ENCODE measurements at places on chromosomes 1 and 21. TPM values are rescaled to one million over a fixed set of nuclear protein-coding genes. Genes with fewer than 3 reads are reported as not detected.

DNA sequence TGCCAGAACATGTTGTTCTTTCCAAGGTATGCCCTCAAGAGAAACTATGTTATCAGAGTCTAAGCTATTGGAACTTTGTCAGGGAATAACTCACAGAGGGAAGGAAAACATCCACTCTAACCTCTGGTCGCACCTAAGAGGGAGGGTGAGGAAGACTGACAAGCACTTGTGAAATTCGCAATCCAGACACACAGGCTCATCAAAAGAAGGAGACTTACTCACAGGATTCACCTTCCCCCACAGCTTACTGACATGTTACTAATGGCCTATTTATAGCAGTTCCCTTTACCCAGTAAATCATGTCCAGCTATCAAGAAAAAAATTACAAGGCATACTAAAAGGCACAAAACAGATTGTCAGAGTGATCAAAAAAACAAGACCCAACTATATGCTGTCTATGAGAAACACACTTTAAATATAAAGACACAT, 36.9 kb downstream of the WDR64 start:
- DNase-seq = peak; percentile 22

CNR2 gene
- under 0.01 TPM for total RNA-seq

VANGL2 gene
- not detected for total RNA-seq

GRCh38 chr21:36141513-36141925, 6.6 kb downstream of the CBR3 start:
- DNase-seq = peak; percentile 85

GPR161 gene
- 7.0 TPM for total RNA-seq

GRCh38 chr21:32206631-32207405, 72.0 kb downstream of the MIS18A start:
- DNase-seq = no peak

CYYR1 gene
- not detected for total RNA-seq

GRCh38 chr1:231923491-231924041, 297.0 kb downstream of the DISC1 start:
- no peak for DNase-seq

DNA sequence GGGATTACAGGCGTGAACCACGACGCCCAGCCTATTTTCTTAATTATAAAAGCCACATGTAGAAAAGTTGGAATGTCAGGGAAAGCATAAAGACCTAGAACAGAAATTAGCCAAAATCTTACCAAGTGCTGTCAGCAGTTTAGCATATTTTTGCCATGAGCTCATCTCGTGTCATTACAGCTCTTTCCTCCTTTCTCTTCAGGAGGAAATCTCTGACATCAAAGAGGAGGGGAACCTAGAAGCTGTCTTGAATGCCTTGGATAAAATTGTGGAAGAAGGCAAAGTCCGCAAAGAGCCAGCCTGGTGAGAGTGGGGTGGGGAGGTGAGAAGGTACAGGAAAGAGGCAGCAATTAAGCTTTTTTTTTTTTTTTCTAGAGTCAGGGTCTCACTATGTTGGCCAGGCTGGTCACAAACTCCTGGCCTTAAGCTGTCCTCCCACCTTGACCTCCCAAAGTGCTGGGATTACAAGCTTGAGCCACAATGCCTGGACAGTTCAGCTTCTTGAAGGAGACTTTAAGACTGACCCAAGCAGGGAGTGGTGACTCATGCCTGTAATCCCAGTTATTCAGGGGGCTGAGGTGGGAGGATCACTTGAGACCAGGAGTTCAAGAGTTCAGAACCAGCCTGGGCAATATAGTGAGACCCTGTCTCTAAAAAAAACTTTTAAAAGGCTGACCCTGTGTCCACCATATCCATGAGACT, 8.4 kb upstream of the BGLAP start:
- DNase-seq = peak; percentile 85

AUNIP gene
- 4.8 TPM for total RNA-seq

PYHIN1 gene
- total RNA-seq = not detected

TRIM63 gene
- total RNA-seq = 1.5 TPM

MCL1 gene
- total RNA-seq = 130 TPM

- no peak for DNase-seq
These were observed 67.8 kb upstream of the BCAR3 start for GRCh38 chr1:93749487-93749886.

- DNase-seq = no peak
These were observed 72.9 kb upstream of the COL24A1 start for GRCh38 chr1:86229405-86229975.

PADI2 gene
- total RNA-seq = 0.09 TPM

TMPRSS3 gene
- total RNA-seq = not detected

- DNase-seq = no peak
These were observed 92.3 kb downstream of the SIM2 start for GRCh38 chr21:36791180-36791579.

AVPR1B gene
- total RNA-seq = not detected

- peak; percentile 16 for DNase-seq
These were observed 74.2 kb downstream of the PTPRC start for GRCh38 chr1:198713081-198713480.

S100A12 gene
- total RNA-seq = not detected

BCAS2 gene
- total RNA-seq = 52.5 TPM

AKIRIN1 gene
- 32.8 TPM for total RNA-seq

DNA sequence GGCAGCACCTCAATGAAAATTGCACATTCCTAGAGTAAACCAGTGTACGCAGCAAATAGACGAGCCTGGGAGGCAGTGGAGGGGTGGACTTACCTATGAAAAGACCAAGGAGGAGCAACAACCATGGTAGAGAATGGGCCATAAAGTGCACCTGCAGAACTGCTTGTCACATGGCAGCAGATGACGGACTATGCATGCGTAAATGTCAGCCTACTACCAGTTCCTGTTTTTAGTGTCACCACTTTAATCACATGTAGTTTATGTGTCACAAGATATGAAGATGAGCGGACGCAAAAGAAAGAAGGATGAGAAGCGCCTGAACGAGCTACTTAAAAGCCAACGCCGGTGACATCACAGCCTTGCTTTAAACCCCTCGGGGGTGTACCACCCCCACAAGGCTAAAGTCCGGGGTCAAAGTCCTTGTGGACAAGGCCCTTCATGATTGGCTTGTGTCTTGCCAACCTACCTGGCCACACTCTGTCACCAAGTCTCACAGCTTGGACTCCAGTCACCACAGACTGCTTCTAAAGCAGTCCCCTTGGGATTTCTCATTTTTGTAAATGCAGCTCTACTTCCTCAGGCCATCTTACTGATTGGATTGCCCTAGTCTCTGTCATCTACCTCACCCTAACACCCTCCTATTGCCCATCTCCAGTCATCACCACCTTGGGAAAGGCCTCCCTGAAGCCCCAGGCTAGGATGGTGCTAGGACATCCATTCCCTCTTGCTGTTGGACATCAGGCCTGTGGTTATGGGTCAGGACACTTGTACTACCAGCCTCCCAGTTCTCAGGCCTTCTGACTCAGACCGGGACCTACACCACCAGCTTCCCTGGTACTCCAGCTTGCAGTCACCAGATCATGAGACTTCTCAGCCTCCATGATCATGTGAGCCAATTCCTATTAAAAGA, 6.0 kb upstream of the LY9 start:
- no peak for DNase-seq

- peak; percentile 57 for DNase-seq
These were observed at the start of gene RASSF5 for GRCh38 chr1:206507284-206508129. Gene RASSF5 (plus strand): TSS chr1:206507531. CDS start chr1:206507603, 72 bp downstream.

- no peak for DNase-seq
These were observed 17.2 kb upstream of the FABP3 start for GRCh38 chr1:31390071-31390470.

- peak; percentile 93 for DNase-seq
These were observed 97.8 kb upstream of the ADGRL2 start for GRCh38 chr1:81702903-81703302.

TP73 gene
- 0.18 TPM for total RNA-seq

DNA sequence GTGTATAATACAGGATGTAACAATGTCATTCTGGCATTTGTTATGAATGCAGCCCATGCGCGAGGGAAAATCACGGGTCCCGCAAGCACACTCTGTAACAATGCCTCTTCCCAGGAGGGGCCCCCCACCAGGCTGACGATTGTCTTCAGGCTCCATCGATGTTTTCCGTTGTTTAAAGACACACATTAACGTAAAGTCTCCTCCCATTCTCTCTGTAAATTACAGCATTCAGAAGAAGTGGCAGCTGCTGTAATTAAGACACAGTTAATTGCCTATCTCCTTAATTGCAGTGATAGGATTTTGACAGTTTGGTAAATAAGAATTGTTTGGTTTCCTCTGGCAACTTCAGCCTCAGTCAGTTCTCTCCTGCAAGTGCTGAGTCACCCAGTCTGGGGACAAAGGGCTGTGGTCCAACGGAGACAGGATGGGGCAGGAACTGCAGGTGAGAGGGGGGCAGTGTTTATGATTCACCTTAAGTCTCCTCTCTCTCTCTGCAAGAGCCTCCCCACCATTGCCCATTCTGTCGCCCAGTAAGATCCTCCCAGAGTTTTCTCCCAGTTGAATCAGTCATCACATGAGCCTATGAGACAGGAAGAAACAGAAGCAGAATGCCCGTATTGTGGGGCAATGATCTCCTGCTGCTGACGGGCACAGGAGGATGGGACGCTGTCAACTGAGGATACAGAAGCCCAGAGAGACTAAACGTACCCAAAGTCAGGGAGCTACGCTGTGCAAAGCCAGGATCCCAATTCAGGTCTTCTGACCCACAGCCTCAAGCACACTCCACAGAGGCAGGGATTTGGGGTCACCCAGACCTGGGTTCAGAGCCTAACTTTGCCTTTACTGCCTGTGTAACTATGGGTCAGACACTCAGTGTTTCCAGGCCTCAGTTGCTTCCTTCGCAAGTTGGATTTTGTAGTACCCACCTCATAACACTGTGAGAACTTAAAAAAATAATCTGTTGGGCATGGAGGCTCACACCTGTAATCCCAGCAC, 110.0 kb downstream of the ADSS2 start:
- no peak for DNase-seq

DNA sequence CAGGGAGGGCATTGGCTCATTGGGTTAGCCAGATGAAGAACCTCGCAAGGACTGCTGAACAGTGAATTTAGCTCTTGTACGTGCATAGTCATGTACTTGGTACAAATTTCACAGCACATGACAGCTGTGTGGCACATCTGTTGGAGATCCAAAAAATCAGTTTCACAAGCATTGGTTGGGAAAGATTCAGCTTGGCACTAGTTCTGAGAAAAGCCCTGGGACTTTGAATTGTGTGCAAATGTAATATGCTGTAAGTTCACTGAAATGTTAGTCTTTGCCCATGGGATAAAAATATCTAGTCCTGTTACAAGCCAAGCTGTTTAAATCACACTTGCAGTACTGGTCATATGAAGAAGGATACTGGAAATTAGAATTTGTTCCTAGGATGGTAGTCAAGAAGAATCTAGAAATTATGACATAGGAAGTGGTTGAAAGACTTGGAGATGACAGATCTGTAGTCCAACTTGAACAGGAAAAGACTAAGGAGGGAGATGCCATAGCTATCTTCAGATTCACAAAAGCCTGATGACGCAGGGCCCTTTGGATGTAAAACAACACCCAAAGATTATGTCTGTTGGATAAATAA, 19.2 kb downstream of the LAMC2 start:
- peak; percentile 95 for DNase-seq

- no peak for DNase-seq
These were observed 27.1 kb upstream of the LEPR start for GRCh38 chr1:65393347-65393746.

GRCh38 chr1:55448261-55448660, 233.1 kb upstream of the USP24 start:
- no peak for DNase-seq

DNA sequence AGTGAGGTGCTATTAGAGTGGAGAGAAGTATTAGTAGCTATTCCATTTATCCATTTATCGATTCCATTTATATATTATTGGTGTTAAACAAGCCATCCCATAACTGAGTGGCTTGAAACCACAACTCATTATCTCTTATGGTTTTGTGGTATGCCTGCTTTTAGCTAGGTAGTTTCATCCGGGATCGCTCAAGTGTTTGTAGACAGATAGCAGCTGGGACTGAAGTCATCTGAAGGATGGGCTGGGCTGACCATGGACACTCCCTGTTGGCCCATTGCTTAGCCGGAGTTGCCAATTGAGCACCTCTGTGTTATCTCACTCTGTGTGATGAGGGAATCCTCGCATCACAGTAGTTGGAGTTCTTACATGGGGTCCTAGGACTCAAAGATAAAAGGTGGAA, 622.5 kb downstream of the PLA2G4A start:
- DNase-seq = no peak

- DNase-seq = no peak
These were observed 250.9 kb downstream of the TOMM20 start for GRCh38 chr1:234877761-234878160.

DNA sequence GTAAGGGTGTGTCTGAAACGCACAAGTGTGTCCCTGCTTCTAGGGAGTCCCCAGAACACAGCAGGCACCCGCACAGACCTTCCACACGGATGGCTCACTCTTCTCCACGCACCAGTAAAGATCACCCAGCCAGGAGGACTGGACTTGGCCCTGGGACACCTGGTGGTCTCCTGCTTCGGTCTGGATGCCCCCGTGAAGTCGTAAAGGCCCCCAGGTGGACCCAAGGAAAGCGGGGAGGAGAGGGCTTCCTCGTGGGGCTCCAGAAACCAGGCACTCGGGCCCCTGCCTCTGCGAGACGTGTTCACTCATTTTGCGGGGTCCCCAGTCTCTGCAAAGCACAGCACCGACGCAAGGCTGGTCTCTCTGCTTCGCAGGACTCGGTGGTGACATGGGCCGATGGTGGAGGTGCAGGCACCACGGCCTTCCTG, 20.2 kb upstream of the COL6A2 start:
- no peak for DNase-seq

RGS4 gene
- total RNA-seq = 255 TPM

DNA sequence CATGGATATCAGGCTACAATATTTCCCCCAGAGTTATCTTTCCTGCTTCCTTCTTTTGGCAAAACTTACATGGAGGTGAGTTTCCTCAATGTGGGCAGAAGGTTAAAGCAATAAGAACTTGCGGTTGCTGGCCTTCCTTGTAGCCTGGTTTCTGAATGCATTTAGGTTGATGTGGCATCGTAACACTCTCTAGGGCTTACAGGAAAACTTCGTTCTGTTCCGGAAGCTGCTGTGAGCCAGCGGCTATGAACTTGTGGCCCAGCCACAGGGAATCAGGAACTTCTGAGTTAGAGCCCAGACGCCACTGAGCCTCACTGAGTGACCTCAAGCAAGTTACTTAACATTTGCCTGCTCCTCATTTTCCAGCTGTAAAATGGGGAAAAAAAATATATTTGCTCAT, 623.4 kb upstream of the ADAMTS5 start:
- peak; percentile 89 for DNase-seq

UTS2 gene
- total RNA-seq = not detected

DNA sequence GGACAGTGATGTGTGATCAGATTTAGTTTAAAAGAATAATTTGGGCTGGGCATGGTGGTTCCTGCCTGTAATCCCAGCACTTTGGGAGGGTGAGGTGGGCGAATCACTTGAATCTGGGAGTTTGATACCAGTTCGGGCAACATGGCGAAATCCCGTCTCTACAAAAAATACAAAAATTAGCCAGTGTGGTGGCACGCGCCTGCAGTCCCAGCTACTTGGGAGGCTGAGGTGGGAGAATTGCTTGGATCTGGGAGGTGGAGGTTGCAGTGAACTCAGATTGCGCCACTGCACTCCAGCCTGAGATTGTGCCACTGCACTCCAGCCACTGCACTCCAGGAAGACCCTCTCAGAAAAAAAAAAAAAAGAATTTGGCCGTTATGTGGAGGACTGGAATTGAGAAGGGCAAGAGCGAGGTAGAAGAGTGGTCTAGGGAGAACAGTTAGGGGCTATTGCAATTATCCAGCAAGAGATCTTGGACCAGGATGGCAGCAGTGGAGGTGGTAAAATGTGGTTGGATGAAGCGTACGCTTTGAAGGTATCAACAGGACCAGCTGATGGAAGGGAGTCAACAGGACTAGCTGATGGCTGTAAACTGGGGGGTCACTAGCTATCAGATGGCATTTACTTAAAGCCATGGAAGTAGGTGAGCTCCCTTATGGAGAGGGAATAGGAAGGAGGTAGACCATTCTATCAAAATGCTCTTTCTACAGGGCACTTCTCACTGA, 9.6 kb downstream of the BTBD19 start:
- DNase-seq = no peak

Measured in fibroblast of the aortic adventitia (primary cell).